ENCODE measurements at places on chromosomes 2 and 18.

DNA sequence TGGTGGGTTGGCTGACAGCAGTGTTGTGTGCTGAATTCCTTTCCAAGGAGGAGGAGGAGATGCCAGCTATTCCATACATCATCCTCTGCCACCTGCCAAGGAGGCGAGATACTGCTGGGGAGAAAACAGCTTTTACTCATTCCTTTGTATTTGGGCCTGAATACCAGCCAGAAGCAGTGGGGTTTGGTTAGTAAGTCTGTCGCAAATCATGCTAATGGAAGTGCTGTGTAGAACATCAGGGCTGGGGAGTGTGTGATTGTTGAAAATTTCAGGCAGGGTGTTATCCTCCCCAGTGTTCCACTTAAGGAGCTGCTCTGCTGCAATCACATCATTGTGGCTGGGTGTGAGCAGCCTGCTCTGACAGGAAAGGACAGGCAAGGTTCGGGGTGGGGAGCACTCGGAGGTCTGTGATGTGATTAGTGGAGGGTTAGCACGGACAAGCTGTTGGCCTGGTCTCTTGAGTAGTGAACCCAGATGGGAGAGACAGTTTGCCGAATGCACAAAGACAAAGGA is 128.2 kb upstream of the DLX2 start:
- DNase-seq: no peak

DNA sequence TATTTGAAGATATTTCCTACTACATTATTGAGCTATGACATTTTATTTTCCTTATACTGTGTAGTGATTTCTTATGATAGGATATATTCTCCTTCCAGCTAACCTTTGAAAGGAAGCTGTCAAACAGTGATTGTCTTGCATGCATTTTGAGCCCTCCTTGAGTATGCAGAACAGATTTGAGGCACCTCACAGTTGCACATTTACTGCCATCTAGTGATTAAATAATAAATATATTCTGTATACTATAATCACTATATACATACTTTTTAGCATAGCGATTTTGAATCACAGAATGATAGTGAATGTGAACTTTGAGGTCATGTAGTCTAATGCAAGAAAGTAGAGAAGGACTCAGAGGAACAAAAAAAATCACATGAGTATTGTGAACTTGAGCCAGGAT is 268.4 kb upstream of the CDH19 start:
- DNase-seq: no peak

DNA sequence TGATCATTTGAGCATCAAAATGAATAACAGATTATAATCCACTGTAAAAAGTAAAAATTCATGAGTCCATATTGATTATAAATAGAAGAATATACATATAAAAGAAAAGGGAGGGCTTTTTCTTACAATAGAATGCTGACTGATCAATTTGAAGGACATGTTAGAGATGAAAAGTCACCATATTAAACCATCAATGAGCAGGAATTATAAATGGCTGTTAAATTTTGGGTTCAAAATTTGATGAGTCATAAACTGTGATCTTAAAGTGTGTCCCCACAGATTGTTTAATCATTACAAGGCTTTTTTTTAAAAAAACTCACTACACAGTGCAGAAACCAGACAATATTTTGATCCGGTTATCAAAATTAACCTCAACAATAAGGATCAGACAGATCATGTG is 434.5 kb downstream of the BCL11A start:
- no peak for DNase-seq

DNA sequence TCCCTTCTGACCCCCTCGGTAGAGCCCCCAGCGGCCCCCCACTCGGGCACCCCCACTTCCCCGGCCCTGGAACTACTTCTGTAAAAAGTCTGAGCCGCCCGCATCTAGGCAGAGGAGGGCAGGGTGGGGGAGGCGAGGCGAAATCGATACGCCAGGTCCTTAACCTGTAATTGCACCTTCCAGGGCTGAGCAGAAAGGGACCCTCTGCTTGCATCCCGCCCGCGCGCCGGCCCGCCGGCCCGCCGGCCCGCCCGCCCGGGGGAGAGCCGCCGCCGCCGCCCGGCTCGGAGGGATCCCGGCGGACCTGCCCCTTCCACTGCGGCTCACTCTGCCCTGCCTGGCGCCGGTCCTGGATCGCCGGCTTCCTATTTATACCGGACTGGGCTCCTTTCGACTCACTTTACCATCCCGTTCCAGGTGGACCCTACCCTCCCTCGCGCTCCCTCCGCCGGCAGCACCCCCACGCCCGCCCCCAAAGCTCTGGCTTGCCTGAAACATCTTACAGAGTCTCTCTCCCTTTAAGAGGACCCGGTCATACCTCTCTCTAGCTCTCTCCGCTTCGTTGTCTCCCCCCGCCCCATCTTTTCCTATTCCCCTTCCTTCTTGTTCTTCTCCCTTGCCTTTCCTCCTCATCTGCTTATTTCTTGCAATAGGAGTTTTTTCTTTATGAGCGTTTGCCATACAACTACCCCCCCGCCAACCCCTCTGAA is 797 bp downstream of the KLHL14 start:
- no peak for DNase-seq

DNA sequence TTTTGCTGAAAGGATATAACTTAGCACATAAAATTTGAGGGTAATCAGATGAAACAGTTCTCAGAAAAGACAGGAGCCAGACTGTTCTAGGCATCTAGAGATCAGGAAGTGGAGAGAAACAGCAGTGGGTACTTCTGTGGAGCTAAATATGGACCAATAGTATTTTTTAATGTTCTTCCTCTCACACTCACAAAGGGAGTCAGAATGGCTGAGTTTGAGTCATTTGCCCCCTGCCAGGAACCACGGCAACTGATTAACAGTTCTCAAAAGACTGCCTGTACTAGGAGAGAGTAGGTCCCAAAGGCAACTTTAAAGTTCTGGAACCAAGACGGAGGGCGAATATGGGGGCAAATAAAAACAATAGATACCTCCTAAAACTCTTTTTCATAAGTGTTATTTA is 107.5 kb downstream of the GULP1 start:
- DNase-seq: no peak

DNA sequence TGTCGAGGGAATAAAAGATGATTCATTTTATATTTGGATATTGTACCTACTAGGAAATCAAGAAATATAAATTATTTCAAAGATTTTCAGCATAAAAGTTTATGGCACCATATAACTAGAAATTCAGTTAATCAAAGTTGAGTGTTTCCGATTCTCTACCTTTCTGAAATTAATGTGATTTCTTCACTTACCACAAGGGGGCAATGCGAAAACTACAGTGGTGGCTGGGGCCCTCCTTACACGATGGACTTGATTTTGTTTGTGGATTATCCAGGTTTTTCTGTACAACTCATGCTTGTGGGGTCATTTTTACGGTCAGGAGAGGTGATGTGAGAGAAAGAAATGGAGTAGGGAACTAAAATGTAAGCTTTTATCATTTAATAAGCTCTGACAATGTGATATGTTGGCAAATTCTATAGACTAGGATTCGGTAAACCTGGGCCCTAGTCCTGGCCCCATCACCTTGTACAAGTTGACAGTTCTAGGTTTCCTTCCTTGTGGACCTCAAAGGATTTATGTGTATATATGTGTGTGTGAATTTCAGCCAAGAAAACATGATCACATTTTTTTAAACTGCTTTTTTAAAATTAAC is 47.6 kb downstream of the G6PC2 start:
- DNase-seq: peak; percentile 20

DNA sequence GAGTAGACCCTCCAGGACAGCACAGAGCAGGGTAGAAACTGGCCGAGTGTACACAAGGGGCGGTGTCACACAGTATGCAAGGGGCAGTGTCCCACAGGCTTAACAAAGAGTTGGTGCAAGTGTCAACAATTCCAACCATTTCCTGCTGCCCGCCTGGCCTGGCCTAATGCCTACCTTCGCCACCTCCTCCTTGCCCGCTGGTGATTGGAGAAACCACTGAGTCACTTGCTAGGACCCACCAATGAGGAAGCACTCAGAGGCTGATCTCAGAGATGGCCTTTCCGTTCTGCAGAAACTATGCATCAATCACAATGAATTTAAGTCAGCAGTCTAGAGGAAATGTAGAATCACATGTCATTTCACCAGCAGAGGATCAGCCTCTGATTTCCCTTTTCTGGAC is 263.3 kb upstream of the PKDCC start:
- no peak for DNase-seq

DNA sequence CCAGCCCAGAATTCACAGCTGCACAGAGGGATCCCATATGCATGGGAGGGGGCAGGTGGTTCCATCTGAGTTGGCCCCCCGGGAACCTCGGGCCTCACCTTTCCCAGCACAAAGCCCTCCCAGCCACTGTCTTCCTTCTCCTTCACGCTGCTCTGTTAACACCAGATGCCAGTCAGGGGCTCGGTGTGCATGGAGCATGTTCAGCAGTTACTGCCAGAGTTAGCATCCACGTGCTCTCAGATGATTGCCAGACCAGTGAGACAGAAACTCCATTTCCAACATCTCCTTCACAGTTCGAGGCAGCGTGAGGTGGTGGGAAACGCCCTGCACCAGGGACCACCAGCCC is 101.0 kb downstream of the PTGR3 start:
- DNase-seq: no peak

DNA sequence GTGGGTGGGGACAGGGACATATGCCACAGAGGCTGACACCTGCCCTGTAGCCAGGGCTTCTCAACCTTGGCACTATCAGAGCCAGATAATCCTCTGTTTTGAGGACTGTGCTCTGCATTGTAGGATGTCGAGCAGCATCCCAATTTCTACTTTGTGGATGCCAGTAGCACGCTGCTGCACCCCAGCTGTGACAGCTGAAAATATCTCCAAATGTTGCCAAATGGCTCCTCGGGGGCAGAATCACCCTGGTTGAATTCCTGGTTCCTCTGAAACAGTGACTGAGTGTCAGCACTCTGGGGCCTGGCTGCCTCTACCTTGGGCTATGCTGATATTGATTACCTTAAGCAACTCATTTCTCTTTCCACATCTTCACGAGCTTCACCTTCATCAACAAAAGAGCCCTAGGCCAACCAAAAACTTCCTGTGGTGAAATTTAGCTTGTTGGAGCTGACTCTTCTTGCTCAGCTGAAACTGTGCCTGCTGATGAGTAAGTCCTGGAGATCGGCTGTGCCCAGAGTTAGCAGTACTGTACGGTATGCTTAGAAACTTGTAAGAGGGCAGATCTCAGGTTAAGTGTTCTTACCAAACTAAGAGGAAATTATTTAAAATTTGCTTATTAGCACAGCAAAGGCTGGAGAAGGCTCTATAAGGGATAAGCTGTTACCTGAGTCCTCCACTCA is 138.1 kb downstream of the SEPTIN10 start:
- no peak for DNase-seq

DNA sequence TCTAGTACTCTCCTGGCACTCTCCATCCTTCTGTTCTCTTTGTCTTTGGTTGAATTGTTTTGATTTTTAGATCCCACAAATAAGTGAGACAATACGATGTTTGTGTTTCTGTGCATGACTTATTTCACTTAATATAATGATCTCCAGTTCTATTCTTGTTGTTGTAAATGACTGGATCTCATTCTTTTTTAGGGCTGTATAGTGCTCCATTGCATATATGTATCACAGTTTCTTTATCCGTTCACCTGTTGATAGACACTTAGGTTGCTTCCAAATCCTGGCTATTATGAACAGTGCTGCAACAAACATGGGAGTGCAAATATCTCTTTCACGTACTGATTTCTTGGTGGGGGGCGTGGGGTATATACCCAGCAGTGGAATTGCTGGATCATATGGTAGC is 245.0 kb downstream of the ADCYAP1 start:
- no peak for DNase-seq

- no peak for DNase-seq
These were observed 1376.4 kb upstream of the CRIM1 start for GRCh38 chr2:34979148-34979547.

DNA sequence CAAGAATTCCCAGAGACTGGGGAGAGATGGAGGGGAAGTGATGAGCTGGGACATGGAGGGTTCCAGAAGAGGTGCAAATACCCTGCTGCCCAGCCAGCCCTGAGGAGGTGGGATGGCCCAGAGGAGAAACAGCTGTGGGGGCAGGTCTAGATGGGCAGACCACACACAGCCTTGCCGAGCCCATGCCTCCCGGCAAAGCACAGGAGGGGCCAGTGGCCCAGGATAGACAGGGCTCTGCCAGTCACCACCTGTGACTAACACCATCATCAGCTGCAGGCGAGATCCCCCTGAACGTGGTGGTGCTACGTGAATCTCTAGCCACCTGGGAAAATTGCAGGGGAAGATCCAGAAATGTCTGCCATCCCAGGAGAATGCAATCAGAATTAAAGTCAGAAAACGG is 39.4 kb downstream of the SCTR start:
- no peak for DNase-seq

DNA sequence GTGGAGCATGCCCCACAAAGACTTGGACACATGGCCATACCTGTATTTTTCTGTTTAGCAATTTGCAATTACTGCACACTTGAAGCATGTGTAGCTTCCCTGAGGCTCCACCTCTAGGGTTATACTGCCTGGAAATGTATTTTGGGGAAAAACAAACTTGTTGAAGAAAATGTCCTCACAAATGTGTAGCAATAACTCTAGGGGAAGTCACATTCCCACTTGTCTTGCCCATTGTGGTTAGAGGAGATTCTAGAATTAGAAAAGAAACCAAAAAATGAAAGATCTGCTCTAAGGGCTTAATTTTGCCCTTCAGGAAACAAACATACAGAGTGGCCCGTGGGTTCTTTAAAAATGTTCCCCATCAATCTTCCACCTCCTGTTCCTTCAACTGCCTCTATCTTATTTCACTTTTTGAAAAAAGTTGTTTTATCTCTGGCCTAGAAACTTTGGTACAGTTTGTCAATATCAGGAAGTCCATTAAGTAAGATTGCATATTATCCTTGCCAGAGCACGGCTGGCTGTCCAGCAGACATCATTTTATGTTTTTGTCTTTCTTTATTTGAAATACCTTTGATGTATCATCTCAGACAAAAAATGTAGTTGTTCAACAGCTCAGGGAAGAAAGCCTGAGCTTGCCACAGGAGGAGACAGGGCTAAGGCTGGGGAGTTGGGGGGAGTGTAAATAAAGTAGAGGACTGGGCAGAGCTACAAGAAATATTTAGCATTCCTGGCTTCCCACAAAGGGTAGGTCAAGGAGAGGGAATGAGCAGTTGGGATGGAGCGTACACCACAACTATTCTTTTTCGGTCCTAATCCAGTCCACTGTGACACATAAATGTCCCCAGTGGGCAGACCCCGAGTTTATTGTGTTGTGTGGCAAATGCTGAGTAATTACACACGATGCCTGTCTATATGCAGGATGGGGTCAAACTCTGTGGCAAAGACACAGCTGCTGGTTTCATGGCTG is 96.8 kb upstream of the CDC42EP3 start:
- no peak for DNase-seq

- no peak for DNase-seq
These were observed 11.4 kb downstream of the MROH2A start for GRCh38 chr2:233789554-233789953.

GRCh38 chr2:202763916-202764315 is 107.7 kb downstream of the ICA1L start:
- DNase-seq: no peak

DNA sequence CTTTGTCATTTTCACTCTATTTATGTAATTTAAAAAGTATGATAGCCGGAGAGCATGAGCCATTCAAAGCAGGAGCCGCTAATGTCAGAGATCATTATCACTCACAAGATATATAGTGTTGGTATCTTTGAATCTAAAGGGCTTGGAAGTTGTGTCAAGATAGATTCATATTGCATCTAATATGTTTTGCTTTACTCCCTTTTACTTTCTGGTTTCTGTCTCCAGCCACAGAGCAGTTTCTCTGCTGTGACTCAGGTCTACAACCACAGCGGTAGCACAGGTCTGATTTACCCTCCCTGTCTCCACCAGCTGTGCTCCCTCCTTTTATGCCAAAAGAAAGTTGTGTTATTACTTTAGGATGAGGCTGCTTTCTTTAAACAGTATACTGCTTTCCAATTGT is 424.0 kb downstream of the ARHGAP15 start:
- no peak for DNase-seq
